ENCODE measurements at places on chromosomes 11 and 22.

DNA sequence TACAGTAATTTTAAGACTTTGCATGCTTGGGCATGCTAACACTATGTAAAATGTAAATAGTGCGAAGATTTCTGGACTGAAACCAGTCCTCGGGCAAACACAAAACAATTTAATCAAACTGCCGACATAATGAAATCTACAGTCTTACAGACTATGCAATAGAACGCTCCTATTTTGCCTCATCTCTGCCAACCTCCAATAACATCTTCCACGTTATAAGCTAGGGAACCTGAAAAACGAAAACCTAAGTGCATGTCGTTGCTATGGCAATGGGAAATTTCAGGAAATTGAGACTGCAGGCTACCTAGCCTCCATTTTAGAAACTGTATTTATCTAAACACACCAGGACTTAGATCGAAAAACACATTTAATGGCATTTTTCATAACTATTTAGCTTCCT is 1.1 kb downstream of the CSTF3 start:
- peak; percentile 36 for DNase-seq

DNA sequence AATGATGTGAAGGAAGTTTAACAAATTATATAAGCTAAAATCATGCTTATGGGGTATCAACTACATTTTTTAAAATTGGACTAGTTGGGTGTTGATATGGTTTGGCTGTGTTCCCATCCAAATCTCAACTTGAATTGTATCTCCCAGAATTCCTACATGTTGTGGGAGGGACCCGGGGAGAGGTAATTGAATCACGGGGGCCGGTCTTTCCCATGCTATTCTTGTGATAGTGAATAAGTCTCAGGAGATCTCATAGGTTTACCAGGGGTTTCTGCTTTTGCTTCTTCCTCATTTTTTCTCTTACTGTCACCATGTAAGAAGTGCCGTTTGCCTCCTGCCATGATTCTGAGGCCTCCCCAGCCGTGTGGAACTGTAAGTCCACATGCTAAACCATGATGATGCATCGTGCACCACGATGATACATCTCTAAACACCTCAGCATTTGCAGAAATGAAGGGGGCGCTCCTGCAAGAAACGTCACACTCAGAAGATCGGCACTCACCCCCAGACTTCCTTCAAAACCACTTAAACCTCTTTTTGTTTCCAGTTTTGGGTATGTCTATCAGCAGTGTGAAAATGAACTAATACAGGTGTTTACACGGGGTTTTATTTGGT is 340.0 kb downstream of the SHANK2 start:
- DNase-seq: peak; percentile 21

DNA sequence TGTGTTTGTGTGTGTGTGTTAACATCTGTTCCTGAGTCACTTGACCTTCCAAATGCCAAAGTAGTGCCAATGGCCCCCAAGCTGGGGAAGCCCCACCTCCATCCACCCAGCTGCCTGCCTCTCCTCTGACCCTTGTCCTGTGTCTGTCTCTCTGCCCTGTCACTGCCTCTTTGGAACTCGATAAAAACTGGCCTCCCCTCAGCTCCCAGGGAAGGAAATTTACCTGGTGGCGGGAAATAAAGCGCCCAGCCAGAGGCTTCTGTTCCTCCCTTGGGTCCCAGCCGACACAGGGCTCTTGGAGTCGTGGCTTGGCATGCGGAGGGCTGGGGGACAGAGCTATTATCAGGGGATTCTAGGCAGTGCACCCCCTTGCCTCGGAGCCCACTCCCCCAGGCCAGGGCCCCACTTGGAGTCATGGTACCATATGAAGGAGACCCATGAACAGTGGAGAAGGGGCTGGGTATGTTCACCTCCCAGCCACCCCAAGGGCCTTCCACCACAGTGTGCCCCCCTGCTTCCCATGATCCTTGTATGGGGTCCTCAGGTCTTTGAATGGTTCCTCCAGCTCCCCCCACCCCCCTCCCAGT is 6.2 kb downstream of the KCNC1 start:
- no peak for DNase-seq

- DNase-seq: no peak
Measured at GRCh38 chr11:70688142-70688541, 289.8 kb downstream of the CTTN start.

DNA sequence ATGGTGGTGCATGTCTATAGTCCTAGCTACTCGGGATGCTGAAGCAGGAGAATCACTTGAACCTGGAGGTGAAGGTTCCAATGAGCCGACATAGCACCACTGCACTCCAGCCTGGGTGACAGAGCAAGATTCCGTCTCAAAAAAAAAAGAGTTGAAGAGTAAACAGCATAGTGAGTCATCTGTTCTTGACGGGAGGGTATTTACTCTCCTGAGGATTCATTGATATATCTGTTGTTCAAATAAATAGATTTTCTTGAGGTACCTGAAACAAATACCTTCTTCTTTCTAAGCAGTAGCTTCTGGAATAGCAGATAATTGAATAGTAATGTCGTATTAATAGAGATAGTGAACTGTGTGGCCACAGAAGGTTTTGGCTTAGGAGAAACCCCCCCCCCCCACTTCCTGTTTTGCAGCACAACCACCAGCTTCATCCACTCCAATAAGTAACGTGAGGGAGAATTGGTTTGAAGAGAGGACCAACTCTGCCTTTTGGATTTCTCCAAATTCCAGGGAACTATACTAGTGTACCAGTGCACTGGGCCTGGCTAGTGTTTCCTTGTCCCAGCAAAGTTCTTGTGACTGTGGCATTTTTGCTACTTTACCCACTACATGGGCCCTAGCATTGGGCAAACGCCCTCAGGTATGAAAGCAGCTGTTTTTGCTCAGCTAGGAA is 90.0 kb downstream of the PRMT3 start:
- no peak for DNase-seq

DNA sequence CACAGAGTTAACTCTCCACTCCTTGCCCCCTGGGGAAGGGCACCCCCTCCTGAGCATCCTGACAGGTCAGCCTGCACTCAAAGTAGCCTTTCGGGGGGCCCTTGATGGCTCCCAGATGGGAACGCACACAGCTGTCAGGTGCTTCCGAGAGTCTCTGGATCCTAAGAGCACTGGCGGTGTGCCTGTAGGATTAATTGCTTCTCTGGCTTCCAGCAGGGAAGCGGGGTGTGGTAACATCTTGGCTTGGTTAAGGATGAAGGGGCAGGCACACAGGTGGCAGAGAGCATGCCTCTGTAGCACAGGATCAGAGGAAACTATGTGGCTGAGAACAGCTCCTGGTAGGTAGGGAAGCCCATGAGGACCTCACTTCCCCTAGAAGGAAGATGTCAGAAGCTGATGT is 199.8 kb downstream of the MIAT start:
- DNase-seq: no peak

DNA sequence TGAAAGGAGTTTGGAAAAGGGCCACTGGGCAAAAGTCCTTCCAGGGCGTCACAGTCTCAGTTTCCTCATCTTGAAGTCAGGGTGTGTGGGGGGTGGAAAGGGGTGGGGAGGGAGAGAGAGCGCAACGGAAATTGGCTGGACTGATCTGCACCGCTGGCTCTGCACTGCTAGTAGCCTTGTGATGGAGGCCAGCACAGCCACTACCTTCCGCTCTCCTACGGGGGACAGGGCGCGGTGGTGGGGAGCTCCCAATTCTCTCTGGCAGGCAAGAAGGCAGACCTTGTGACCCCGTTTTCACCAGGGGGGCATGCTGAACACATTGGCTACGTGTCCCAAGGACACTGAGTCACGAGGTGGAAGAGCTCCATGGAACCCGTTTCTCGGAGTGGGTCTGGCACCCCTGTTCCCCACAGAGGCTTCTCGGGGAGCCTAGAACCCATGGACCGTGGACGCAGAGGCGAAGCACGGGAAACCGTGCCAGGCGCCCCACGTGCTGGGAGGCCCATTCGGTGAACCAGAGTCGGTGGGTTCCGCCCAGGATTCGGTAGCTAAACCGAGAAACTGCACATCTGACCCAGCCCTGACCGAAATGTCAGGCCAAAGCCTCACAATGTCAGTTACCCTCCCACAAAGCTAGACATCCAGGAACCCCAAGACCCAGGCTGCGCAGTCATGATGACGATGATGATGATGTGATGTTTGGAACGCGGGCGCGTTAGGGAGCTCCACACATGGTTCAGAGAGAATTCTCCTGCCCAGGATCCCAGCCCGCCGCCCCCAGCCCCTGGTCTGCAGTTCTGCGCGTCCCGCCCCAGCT is 28.3 kb upstream of the WNT11 start:
- DNase-seq: no peak

- DNase-seq: no peak
Measured at GRCh38 chr22:47627556-47628253, 865.3 kb downstream of the TBC1D22A start.

DNA sequence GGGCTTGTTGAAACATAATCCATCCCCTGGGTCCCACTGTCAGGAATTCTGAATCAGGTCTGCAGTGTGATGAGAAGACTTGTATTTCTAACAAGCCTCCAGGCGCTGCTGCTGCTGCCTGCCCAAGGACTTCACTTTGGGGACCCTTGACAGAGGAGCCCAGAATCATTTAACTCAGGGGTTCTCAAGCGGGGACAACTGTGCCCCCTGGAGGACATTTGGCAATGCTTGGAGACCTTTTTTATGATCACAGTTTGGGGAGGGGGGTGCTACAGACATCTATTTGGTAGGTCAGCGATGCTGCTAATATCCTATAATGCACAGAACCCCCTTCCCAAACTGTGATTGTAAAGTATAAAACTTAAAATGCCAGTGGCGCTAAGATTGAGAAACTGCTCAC is 312.8 kb downstream of the OPCML start:
- DNase-seq: no peak

DNA sequence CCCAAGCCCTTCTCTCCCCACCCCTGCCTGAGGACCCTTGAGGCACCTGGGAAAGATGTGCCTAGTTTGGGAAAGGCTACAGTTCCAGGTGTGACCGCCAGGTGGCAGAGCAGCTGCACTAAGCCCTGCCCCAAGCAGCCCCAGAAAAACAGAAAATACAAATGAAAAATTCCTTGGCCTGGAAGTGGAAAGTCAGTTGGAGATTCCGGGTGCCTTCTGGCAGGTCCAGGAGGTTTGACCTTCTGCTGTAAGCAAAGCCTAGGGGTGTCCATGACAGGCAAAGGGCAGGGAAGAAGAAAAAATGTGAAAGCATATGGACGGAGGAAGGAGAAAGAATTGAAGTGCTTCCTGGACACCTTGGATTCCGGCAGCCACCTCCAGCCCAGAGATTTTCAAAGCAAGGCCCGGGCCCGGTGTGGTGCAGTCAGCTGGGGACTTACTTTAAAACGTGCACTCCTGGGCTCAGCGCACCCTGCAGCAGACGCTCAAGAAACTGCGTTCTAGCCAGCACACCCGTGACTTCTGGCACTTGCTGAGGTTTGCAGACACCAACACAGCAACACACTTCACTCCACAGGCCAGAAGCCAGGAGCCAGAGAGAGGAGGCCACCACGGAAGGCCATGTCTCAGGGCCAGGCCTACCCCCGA is 37.3 kb upstream of the SLC22A12 start:
- DNase-seq: peak; percentile 34

- DNase-seq: peak; percentile 7
Measured at GRCh38 chr22:29994027-29994715, 86.1 kb upstream of the HORMAD2 start.

- DNase-seq: no peak
Measured at GRCh38 chr22:47810505-47811500, 1048.4 kb downstream of the TBC1D22A start.

- DNase-seq: no peak
Measured at GRCh38 chr11:100941033-100941432, 188.6 kb downstream of the PGR start.

DNA sequence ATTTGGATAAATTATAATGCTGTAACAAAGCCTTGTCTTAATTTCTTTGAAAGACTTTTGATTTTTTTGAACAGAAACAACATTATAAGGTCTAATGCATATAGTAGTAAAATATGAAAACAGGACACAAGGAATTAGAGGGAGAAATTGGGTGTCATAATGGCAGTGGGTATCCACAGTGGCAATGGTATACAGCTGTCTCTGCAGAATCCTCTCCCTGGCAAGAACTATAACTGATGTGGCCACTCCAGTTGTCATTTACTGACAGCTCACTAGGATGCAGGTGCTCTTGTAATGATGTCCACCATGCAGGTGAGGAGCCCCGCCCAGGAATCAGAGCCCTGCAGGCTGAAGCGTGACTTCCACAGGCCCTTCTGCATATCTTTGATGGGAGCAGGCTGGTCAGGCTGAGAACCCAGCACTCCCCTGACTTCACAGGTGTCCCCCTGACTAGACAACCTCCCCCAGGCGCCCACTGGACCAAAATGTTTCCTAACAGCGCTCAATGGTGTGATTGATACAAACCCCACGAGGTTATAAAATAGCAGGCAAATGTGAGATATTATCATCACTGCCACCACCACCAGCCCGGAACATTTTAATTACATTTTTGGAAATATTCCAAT is 32.8 kb upstream of the SERPIND1 start:
- no peak for DNase-seq

GRCh38 chr11:1202776-1203504 is 19.9 kb upstream of the MUC5B start:
- peak; percentile 39 for DNase-seq

GRCh38 chr11:118917481-118918127 is 8.1 kb downstream of the BCL9L start:
- DNase-seq: peak; percentile 52

- DNase-seq: no peak
Measured at GRCh38 chr11:71238285-71238875, 14.0 kb downstream of the SHANK2 start.

- no peak for DNase-seq
Measured at GRCh38 chr11:69521457-69521856, 40.0 kb downstream of the LINC01488 start.

DNA sequence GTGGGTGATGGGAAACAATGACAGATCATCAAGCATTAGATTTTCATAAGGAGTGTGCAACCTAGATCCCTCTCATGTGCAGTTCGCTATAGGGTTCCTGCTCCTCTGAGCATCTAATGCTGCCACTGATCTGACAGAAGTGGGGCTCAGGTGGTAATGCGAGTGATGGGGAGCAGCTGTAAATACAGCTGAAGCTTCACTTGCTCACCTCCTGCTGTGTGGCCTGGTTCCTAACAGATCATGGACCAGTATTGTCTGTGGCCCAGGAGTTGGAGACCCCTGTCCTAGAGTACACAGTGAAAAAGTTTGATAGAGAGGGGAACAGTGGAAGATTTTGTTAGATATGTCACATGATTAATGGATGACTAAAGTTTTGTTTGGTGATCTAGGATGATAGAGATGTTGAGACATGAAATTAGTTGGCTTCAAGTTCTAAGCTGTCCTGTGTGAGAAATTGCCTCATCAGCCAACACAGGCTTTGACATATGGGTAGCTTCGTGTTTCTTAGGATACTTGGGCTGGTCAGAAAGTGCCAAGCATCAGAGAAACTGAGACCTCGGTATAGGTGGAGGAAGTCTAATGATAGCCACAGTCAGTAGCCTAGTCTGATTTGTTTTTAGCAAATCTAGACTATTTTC is 47.4 kb downstream of the ARHGEF12 start:
- no peak for DNase-seq

DNA sequence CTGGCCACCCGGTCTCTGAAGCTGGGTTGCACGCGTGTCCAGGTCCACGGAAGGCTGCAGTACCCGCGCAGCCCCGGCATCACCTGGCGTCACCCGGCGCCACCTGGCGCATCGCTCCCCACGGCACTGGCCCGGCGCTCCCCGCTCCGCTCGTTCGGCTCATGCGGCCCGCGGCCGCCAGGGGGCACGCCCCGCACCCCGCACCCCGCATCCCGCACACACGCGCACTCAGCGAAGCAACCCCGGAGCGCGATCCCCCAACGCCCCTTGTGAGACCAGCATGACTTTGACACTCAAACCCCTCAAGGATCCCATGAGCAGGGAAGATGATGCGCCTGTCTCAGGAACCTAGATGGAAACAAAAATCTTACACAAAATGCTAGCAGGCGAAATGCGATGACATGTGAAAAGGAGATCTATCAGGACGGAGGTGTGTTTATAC is 11.9 kb downstream of the B3GNT6 start:
- DNase-seq: no peak
